ENCODE measurements at places on chromosomes 13 and 19. TPM values are rescaled to one million over a fixed set of nuclear protein-coding genes. Genes with fewer than 3 reads are reported as not detected.

- H3K4me1 ChIP-seq = peaks cover 51% of the 10 kb centered on the region
- H3K4me3 ChIP-seq = no peak overlapping the region
- peaks cover 69% of the 10 kb centered on the region for H3K36me3 ChIP-seq
- H3K27me3 ChIP-seq = no peaks in the 10 kb centered on the region
These were observed 53.7 kb downstream of the RASA3 start for GRCh38 chr13:114078461-114079451.

- DNase-seq = no peak
- peaks cover 71% of the 10 kb centered on the region for H3K36me3 ChIP-seq
- no peak overlapping the region for H3K4me3 ChIP-seq
- no peaks in the 10 kb centered on the region for H3K27me3 ChIP-seq
- no peak overlapping the region for H3K27ac ChIP-seq
These were observed 18.3 kb upstream of the EIF3G start for GRCh38 chr19:10137751-10138682.

Gene NDFIP2
- 5.4 TPM for total RNA-seq

Gene NLRP4
- not detected for total RNA-seq

Measured in CD4-positive, CD25-positive, alpha-beta regulatory T cell (primary cell).